ENCODE measurements at places on chromosomes 5 and 9.

DNA sequence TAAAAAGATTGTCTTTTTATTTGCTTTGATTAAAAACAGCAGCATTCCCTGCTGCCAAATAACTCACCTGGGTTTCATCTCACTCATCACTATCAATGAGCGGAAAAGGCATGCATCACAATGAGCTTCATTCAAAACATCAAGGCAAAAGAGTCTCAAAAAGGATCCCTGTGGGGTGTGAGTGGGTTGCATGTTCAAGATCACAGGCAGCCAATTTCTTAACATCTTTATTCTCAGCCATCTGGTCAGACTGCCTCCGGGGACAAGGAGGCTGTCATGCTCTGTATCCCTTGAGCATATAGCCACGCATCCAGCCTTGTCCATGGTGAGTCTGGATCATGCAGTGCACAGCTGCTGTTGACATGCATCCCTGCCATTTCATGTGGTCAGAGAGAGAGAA is 117.1 kb downstream of the ICE1 start:
- no peak for DNase-seq

GRCh38 chr5:68802430-68802829 is 291.4 kb upstream of the SLC30A5 start:
- DNase-seq = no peak

GRCh38 chr5:132426525-132427138 is 57.1 kb downstream of the SLC22A5 start:
- DNase-seq = peak; percentile 51

- DNase-seq = no peak
These were observed 790 bp downstream of the PTAR1 start for GRCh38 chr9:69759021-69759420.

GRCh38 chr9:13205824-13206223 is 73.7 kb downstream of the MPDZ start:
- DNase-seq = no peak

Data from thyroid gland (tissue), 4 donors.